HFF-Myc (cell line): ENCODE measurements at places on chromosomes 12 and 14.

GRCh38 chr12:96343347-96343954 lies 56.8 kb downstream of the CDK17 start:
- no peak for DNase-seq

DNA sequence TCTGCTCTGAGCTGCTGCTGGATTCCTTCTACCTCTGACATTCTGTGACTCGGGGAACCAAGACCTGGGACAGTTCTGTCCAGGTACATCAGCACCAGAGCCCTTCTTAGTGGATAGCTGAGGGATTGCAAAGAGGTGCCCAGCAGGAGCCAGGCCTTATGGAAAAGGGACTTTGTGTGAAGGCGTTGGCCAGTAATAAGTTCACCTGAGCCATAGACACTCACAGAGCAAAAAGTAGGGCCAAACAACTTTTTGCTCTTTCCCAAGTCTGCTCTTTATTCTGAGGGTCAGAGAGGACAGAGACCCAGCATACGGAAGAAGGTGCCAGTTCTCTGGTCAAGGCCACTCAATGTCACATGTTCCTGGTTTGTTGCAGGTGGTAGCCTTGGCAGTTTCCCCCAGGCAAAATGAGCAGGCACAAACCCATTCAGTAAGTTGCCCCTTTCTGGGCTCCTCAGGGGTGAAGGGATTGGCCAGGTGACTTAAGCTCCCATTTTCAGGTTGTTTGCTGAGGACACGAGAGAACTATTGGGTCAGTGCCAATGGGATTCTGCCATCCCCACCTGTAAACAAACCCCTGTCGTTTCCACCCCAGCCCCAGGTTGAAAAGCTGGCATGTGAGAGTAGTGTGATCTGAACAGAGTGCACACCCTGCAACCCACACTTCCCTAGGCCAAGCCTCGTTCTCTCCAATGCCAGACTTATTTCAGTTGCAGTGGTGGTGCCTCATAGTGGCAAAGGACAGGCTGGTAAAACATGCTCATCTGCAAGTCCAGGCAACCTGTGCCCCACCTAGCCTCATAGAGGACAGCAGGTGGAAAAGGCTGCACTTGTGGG lies 150.3 kb downstream of the SMOC1 start:
- no peak for DNase-seq

DNA sequence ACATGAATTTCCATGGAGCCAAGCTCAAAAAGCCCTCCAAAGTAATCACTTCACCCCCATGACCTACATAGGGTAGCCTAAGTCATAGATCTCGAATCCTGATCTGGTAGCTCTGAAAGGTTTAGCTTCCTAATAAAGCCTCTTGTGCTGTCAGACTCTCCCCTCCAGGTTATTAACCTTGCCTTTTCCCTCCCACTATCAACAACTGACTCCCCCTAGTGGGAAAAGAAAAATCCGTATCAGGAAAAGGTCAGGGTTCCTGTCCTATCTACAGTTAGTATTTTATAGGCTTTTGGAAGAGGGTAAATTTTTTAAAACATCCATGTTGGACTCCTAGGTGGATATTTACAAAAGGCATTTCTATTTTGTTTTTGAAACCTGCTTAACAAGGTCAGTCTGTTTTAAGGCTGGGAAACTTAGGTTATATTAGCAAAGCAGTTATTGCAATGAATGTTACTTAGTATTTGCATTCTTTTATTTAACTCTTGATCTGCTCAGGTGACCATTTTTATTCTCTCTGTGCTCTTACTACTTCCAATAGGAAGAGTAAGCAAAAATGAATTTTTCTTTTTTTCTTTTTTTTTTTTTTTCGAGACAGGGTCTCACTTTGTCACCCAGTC lies 8.0 kb downstream of the YY1 start:
- no peak for DNase-seq

- DNase-seq: no peak
Measured at GRCh38 chr12:121048442-121048841, 9.4 kb upstream of the OASL start.

GRCh38 chr12:94762259-94762942 lies 112.0 kb upstream of the TMCC3 start:
- no peak for DNase-seq

GRCh38 chr12:46219877-46220655 lies 48.8 kb downstream of the SLC38A1 start:
- peak; percentile 35 for DNase-seq
